ENCODE measurements at places on chromosomes 13 and 19.

GRCh38 chr19:55455576-55456235 is 5.7 kb downstream of the ISOC2 start:
- no peak for DNase-seq

DNA sequence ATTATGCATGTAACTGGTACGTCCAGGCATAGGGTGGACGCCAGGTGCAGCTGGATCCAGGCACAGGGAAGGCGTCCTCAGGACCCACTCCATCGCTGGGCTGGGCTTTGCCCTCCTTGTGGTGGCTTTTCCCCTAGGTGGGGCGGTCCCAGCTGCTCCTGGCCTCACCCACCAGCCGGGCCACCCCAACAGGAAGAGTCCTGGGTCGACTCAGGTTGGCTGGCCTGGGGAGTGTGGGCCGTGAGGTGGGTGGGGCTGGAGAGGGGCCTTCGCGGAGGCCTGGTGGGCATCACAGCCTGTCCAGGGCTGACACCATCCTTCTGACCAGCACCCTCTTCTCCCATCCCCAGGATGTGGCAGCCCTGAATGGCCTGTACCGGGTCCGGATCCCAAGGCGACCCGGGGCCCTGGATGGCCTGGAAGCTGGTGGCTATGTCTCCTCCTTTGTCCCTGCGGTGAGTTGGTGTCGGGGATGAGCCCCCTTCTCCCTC is 3.2 kb upstream of the GARIN5A start:
- no peak for DNase-seq

- no peak for DNase-seq
Observed at GRCh38 chr13:24459726-24460125, 52.9 kb downstream of the PARP4 start.

GRCh38 chr13:99341969-99342722 is 34.9 kb upstream of the GPR183 start:
- no peak for DNase-seq

GRCh38 chr13:98201984-98202383 is 24.9 kb upstream of the RNF113B start:
- DNase-seq: no peak

GRCh38 chr13:112639521-112639920 is 50.3 kb upstream of the ATP11A start:
- DNase-seq: no peak

DNA sequence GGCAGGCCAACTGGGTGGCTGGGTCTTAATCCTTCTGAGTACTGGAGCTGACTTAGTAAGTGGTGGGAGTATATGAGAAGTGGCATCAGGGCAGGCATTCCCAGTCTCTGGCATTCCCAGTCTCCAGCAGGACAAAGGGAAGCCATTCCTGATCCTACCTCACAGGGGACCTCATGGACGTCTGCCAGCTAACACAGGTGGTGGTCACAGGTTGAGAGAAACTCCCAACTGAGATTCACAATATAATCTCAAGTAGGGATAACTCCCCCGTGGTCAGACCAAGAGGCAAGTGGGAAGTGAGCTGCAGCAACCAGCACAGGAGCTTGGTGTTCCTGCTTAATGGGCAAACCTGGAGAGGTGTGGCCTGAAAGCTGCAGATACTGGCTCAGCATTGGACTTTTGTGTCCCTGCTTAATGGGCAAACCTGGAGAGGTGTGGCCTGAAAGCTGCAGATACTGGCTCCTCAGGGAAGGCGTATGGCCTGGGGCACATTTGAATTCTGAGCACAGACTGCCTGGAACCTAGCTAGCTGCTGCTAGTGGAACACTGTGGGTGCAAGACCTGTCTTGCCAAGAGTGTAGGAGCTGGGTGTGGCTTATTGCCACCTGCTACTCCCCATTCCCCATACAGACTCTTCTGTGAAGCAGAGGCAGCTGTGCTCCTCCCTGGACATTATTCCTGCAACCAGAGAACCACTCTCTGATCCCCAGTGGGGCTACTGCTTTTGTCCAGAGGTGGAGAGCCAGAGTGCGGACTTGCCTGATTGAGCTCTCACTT is 25.9 kb upstream of the OR10H2 start:
- DNase-seq: no peak

DNA sequence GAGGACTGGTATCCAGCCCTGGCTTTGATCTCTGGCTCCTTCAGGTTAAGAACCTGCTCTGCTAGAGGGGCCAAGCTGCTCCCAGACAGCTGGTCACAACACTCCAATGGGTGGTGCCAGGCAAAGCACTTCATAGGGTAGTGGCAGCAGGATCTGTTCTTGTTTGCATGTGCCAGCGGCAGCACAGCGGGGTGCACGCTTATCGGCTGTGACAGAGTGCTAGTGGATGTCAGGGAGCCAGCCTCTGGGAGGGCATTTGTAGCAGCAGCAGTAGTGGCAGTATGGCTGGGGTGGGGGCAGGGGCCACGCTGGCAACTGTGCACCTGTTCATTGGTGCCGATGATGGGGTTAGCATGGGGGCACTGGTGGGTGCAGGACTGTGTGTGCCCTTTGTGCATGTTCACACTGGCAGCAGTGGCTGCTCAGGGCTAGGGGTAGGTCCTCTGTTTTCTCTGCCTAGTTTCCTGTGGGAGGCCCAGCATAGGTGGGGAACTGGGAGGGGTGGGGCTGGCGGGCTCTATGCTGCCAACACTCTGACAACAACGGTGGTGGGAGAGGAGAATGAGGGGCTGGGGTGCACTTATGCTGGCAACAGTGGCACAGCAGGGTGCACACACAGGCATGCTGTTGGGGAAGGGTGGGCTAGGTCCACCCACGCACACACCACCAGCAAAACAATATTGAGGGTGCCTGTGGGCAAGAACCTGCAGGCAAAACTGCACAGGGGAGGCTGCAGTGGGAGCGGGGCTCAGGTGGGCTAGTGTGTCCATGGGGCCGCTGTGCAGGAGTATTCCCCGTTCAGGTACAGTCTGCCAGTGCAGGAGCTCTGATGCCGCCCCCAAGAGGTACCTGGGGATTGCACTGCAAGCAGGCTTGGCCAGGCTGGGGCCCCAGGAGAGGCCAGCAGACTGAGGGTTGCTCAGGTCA is 19.3 kb downstream of the AP1M1 start:
- DNase-seq: no peak

- no peak for DNase-seq
Observed at GRCh38 chr19:10112037-10112761, 706 bp downstream of the P2RY11 start.

DNA sequence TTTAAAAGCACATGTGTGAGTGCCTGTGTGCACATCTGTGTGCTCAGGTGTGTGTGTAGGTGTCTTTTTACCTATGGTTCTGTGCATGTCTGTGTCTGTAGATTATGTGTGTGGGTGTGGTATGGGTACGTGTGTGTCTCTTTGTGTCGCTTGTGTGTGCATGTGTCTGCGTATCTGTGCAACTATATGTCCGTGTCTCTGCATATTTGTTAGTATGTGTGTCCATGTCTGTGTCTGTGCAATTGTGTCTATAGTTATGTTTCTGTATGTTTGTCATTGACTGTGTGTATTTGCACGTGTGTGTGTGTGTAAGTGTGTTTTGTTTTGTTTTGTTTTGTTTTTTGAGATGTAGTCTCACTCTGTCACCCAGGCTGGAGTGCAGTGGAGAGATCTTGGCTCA is 7.3 kb upstream of the KCTD15 start:
- DNase-seq: no peak

DNA sequence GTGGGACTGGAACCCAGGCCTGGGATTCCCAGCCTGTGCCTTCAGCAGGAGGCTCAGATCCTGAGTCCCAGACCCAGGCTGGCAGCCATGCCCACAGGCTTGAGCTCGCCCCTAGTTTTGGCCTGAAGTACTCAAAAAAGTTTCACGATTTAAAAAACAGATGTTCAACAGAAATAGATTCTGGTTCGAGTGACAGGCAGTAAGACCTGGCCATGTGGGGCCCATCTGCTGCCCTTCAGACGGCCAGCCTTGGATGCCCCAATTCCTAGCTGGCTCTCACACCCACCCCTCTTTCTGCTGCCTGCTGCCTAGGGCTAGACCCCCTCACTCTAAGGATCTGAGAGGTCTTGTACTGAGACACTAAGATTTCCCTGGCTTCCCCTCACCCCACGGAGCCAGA is 2.8 kb upstream of the DMPK start:
- no peak for DNase-seq

DNA sequence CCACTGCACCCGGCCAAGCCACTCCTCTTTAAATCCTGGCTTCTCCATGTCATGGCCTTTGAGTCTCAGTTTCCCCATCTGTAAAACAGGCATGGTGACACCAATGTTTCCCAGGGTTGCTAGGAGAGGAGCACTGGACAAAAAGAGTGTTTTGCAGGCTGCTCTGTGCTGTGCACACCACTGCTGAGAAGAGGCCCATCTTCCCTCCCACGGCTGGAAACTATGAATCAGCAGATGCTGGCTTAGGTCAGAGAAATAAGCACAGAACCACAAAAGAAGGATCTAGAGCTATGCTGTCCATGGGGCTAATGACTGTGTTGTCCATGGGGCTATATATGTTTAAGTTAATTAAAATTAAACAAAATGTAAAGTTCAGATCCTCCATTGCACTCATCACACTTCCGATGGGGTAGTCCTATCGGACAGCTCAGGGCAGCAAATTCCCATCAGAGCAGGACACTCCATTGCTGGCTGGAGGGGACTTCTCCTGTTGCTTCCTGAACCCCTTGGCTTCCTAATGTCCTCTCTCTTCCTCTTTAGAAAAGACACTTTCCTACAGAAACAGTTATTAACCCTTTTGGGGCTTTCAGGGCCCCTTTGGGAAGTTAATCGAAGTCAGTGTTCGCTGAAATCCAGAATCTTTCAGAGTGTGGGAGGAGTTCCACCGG is 37.1 kb downstream of the TSHZ3 start:
- DNase-seq: no peak

DNA sequence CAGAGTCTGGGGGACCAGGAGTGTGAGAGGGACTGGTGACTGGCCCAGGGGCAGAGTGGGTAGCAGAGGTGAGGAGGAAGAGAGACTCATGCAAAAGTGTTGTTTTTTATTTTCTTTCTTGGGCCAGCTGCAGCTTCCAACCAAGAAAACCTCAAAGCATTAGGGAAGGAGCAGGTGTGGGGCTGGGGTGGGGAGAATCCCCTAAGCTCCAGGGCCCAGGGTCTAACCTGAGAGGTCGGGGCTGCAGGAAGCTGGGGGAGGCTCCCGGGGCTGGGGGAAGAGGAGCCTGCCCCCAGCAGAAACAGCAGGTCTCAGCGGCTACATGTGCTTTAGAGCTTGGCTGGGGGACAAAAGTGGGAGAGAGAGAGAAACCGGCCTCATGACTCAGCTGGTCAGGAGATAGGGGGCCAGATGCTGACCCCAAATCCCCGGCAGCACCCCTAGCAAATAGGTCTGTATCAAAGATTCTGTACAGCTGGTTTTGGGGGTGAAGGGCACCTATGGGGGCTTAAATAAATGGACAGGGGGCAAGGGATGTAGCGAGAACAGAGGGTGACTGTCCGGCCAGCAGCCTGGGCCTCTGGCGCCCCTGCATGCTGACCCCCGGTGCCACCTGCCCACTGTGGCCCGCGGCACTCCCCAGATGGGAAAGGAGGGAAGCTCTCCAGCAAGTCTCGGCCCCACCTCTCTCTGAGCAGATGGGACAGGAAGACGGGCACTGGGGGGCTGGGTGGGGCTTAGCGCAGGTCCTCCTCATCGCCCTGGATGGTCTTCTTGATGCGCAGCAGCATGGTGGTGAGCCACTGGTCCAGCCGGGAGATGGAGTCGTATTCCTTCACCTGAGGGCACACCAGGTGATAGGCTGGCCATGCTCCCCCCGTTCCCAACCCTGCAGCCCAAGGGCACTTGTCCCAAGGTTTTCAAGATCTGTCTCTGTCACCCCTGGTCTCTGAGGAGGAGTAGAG is 3.8 kb upstream of the KPTN start:
- DNase-seq: no peak

DNA sequence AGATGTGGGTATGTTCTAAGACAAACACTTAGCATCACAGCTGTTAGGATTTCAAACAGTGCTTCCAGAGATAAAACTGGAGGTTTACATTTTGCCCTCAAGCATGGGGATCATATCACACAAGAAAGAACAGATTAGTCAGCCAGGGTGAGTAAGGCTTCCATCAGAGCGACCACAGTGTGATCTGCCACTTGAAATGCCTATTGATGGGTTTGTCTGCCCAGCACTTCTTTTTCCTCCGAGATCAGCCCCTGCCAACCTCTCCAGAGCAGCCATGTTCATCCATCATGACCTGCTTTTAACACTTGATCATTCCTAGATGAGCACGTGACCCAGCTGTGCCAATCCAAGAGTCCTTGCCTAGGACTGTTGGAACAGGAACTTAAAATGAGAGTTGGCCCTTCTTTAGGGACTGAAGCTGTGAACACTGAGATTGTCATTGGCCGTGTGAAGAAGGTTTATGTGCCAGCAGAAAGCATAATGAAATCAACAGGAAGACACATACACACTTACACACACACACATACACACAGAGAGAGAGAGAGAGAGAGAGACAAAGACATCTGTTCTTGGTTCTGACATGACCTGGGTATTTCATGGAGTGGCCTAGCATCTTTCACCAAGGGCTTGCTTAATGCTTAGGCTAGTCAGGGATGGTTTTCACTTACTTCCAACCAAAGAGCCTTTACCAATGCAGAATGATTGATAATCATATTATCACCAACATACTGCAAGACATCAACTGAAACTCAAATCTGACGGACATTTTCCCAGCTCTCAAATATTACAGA is 5.2 kb upstream of the CEBPG start:
- DNase-seq: no peak

DNA sequence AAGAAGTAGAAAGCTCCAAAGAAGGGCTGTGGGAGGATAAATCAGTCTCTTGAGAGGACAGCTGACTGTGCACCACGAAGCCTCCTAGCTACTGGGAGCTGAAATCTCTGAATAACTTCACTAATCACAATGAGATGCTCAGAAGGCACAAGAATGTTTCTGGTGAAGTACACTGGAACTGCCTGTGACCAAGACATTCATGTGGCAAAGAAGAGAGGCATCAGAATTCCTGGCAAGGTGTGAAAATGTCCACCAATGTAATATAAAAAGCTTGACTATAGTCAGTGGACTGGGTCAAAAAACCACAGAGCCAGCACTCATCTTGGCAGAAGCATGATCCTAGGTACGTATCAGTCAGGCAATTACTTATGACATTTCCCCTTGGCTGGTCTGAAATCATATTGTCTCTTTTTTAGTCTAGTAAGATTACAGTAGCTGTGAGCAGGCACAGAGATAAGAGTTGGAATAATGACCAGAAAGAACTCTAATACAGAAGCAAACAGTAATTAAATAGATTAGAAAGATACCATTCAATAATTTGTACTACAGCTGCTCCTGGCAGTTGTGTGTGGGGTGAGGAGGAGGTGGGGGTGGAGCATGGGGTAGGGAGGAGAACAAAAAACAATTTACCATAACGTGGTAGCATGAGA is 434.7 kb downstream of the DIAPH3 start:
- DNase-seq: no peak

DNA sequence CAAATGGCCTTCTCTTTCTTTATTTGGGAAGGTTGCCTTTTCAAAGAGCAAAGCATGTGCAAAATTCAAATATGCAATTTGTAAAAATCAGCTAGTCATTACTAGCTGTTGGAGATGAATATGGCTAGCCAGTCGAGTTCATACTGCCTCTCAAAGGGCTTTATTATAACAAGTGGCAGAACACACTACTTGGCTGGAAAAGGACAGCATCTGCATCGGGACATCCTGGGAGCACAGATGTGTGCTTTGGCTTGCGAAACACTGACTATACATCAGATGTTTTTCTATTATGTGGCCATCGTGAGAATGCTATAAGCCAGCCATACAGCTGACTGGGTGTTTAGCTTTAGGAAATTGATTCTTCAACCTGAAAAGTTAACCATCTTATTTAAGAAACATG is 424.2 kb downstream of the KCTD12 start:
- DNase-seq: no peak

- DNase-seq: no peak
Observed at GRCh38 chr13:22270881-22271280, 600.0 kb downstream of the FGF9 start.

- no peak for DNase-seq
Observed at GRCh38 chr13:109036078-109036780, 406.8 kb downstream of the MYO16 start.

All from esophagus squamous epithelium (tissue), 5 donors.